ENCODE measurements at places on chromosomes 11 and 22.

- no peak for DNase-seq
These were observed 47.3 kb downstream of the PLAAT5 start for GRCh38 chr11:63443714-63444113.

GRCh38 chr11:120773501-120774031, 250.3 kb upstream of the TBCEL start:
- no peak for DNase-seq

DNA sequence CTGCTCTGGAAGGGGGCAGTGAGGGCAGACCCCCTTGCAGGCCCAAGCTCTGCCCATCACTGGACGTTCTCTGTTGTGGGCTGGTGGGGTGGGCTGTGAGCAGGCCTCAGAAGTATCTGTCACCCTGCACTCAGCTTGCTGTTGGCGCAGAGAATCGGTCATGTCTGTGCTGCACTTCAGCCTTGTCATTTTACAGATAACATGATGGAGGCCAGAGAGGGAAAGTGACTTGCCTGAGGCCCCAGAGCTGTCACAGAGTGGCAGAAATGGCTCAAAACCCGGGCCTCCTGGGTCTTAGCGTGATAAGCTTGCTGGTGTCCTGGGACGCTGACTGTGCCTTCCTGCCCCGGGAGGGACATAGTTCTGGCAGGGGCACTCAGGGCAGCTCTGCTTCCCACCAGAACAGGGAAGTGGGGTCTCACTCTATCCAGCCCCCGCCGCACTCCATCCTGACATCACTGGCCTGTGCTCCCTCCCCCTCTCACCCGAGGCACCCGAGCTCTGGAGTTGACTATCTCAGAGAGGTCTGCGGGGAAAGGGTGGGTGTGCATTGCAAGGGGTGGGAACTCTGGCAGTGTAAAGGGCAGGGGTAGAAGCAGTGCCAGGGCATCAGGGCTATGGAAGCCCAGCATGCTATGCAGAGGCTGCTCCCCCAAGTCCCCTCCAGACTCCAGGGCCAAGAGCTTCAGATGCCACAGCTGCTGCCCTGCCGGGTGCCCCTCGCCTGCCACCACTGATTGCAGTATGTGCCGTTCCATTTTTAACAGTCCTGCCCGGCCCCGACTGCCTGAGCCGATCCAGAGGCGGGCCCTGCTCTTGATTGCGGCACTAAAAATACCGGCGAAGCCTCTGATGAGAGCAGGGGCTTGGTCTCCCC, 50.4 kb upstream of the NECTIN1 start:
- no peak for DNase-seq

DNA sequence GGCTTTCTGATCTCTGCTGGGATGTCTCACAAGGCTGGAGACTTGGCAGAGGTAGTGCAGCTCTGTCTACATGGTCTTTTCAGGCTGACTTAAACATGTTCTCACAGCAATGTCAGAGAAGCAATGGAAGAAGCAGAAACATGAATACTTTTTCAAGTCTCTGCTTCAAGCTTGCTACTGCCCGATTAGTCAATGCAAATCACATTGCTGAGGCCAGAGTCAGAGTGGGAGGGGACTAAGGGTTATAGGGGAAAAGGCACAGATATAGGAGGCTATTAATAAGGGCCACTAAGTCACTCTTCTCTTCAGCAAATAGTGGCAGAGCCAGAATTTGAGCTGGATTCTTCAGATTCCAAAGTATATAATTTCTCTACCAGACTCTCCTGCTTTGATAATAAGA, 390.5 kb downstream of the TMEM135 start:
- no peak for DNase-seq

- no peak for DNase-seq
These were observed 13.4 kb downstream of the PACSIN2 start for GRCh38 chr22:43001271-43002201.

DNA sequence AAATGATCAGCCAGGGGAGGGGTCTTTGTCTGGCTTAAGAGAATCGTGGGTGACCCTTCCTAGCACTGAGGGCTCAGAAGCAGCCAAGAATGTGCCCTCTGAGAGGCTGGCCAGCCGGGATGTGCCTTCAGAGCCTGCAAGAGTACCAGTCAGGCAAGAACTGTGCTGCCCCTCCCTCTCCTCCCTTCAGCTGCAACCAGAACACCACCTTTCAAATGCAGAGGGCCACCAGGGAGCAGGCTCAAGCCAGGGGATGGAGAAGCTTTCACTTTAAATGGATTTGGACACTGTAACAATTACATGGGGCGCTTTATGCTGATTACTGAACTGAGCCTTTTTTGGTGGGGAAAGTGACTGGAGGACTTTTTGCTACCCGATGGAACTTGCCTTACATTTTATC, 44.9 kb upstream of the TENM4 start:
- DNase-seq, result no peak

GRCh38 chr11:66547662-66548009, 933 bp downstream of the ACTN3 start:
- no peak for DNase-seq

DNA sequence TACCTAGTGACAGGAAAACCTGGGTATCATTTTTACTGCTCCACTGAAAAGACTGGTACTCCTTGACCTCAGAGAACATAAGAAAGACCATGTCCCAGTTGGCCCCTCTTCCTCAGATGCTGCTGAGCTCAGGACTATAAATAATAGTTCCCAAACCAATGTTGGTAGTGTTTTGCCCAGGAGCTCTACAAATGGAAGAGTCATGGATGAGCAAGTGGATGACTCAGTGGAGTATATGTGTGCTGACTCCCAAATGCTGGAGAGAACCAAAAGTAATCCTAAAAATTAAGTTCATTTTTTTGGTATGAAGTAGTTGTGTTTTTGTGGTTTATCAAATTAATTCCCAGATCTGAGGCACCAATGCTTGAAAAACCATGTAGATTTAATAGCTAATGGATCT, 482.0 kb downstream of the KCNA4 start:
- no peak for DNase-seq

GRCh38 chr11:23310276-23310675, 450.0 kb upstream of the CCDC179 start:
- no peak for DNase-seq

DNA sequence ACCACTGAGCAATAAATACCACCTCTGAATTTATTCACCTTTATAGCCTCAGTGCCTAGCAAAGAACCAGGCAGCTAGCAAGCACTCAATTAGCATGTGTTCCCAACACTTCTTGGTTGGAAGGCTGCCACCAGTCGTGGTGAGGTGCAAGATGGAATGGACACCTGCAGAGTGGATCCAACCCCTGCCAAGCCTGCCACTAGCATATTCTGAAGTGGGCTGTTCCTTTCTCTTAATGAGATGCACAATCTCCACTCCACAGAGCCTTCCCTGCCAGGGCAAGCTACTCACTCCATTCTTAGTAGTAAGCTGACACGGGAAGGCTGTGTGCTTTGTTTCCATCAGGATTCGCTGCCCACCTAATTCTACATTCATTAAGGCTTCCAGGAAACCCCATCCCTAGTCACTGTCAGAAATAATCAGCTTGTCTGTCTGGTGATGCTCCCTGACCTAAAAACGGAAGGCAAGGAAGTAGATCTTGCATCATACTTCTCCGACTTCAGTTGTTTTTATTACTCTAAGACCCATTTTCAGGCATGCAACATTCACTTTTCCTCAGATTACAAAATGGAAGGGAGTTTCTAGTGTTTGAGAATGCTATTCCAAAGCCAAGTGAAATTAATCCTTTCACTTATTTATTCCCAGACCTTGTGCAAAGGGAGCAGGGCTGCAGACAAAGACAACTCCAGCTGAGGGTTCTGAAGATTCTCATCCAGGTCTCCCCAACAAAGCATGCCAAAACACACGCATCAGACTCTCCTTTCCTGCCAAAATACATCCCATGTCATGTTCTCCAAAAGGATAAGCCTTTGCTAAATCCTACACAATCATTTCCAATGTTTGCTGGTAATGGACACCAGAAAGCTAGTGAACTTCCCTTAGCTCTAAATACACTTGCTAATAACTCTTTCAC, 128.0 kb downstream of the TENM4 start:
- no peak for DNase-seq

GRCh38 chr11:61916737-61917333, 531 bp downstream of the RAB3IL1 start:
- DNase-seq, result no peak

DNA sequence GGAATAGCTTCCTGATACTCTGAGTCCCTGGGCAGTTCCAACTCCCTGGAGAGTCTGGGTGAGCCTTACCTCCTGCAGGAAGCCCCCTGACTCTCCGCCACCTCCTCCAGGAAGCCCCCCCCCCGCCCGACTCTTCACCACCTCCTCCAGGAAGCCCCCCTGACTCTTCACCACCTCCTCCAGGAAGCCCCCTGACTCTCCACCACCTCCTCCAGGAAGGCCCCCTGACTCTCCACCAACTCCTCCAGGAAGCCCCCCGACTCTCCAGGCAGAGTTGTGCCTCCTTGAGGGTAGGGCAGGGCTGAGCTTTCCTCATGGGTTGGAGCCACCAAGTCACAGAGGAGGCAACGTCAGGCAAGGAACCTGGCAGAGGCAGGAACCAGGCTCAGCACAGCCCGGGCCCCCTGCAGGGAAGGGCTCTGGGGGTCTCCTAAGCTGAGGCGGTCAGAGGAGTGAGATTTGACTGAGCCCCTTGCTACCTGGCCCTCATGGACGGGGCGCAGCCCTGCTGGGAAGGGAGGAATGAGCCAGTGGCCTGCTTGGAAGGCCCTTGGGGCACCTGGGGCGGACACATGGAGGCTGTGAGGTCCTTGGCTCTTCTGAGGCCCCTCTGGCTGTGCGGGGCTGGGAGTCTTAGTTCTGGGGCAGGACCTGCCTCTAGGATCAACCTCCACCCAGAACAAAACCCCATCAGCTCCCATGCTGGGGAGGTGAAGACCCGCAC, 18.1 kb downstream of the MRGPRG start:
- no peak for DNase-seq

DNA sequence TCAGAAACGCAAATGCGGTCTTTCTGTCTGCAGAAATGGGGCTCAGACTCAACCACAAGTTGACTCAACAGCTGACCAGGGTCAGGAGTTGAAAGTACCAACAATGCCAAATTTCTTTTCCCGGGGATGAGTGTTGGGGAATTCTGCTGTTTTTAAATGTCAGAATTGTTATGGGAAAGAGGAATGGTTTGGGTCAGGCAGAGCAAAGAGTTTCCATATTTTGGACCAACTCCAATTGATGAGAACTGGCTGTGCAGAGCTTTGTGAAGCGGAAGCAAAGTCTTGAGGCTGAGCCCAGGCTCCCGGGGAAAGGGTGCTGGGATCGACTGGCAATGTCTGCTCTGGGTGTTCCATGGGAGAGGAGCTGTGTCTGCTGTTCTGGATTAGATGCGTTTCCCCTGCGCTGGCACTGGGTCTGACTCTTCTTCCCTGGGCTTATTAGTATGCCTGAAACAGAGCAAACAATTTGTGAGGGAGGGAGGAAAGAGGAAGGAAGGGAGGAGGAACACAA, 36.2 kb downstream of the TXN2 start:
- DNase-seq, result no peak

DNA sequence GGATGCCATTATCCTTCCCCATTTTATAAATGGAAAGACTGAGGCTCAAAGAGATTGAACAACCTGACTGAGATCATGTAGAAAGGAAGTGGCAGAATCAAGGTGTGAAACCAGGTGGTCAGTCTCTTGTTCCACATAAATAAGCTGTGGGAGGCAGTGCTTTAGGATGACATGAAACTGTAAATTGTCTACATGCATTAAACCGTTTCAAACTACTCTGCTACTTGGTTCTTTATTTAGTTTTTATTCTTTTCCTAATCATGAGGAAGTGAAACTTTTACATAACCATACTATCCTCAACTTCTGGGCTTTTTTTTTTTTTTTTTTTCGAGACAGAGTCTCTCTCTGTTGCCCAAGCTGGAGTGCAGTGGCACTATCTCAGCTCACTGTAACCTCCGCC, 34.9 kb downstream of the CADM1 start:
- no peak for DNase-seq

DNA sequence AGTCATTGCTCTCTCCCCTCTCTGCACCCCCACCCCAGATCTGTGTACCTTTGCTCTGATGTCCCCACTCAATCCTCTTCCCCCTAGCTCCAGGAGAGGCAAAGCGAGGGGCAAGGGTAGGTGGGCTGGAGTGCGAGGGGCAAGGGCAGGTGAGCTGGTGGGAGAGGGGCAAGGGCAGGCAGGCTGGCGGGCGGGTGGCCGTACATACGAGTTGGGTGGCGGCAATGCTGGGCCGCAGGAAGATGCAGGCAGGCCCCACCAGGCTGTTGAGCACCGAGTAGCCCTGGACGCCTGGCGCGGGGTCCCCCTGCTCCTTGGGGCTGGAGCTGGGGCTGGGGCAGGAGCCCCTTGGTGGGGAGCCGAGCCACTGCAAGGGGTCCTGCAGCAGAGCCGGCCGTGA, 908 bp downstream of the CABP2 start:
- DNase-seq, result no peak

DNA sequence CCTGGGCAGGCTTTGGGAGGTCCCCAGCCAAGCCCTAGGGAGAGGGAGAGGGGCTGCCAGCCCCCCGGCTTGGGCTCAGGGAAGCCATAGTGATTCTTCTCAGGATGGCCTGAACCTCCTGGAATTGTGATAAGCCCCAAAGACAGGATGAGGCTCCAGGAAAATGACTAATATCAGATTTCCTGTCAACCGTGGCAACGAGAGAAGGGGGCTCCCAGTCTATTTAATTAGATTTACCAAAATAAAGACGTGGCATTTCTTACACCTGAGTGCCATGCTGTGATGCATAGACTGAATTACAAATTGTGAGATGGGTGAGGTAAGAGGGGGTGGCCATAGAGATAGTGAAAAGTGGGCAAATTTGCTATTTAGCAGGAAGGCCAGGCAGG, 20.4 kb downstream of the SERPINH1 start:
- no peak for DNase-seq

DNA sequence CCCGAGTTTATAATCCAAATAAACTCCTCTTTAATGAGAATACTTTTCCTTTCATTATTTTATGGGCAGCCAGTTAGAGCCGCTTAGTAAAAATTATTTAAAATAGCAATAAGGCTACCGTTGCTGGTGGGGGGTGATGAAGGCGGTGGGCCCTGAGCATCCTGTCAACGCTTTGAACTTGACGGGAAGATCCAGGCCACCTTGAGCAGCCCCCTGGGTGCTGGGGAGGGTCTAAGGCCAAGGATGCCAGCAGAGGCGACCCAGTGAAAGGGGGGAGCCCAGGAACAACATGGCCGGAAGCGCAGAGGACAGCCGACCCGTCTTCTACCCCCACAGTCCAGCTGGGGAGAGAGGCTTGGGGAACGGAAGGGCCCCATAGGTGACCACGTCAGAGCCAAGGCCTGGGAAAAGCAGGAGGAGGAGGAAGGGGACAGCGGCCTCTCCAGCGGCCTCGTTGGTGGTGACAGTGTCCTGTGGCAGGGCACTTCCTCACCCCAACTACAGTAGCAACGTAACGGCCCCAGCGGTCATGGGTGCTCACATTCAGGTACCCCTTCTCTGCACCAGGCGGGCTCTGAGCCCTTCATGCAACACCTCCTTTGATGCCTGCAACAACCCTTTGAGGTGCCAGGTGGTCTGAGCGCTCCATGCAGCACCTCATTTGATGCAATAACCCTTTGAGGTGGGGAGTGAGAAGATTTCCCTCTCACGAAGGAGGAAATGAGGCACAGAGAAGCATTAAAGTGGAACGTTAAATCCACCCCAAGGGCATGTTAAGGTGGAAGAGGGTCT, 695.3 kb downstream of the TBC1D22A start:
- no peak for DNase-seq
